ENCODE measurements at places on chromosomes 2 and 18.

- H3K27me3 ChIP-seq, result no peaks in the 10 kb centered on the region
- H3K4me1 ChIP-seq, result peaks cover 10% of the 10 kb centered on the region
- no peak overlapping the region for H3K4me3 ChIP-seq
Observed at GRCh38 chr2:23286758-23287704, 97.9 kb upstream of the KLHL29 start.

DNA sequence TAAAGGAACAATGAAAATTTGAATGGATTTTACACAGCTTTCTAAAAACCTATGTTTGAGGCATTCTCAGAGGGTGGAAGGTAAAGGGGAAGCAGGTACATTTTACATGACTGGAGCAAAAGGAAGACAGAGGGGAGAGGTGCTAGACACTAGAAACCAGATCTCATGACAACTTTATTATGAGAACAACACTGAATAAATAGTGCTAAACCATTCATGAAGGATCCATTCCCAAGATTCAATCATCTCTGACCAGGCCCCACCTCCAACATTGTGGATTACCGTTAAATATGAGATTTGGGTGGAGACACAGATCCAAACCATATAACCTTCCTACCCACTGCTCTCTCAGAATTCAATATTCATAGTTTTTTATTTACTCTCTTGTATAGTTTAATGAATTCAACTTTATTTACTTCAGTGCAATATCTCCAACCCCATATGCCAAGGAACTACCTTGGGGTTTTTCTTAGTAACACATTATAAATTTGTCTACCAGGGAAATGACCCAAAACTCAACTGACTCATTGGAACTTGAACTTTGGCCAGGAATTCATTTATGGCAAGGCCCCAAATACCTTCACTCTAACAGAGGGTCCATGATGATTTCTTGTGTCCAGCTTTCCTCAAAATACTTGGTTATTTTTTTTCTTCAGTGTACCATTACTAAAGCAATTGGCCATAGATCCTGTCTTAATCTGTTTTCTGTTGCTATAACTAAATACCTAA lies 317.8 kb downstream of the GULP1 start:
- H3K4me3 ChIP-seq, result no peak overlapping the region
- no peaks in the 10 kb centered on the region for H3K36me3 ChIP-seq
- H3K27me3 ChIP-seq, result no peaks in the 10 kb centered on the region
- no peak for DNase-seq

GRCh38 chr2:18238209-18238608 lies 322.2 kb downstream of the RDH14 start:
- no peak overlapping the region for H3K27ac ChIP-seq
- DNase-seq, result no peak
- no peaks in the 10 kb centered on the region for H3K27me3 ChIP-seq
- H3K36me3 ChIP-seq, result no peaks in the 10 kb centered on the region
- no peak overlapping the region for H3K4me3 ChIP-seq

- peaks cover 46% of the 10 kb centered on the region for H3K36me3 ChIP-seq
- no peak for DNase-seq
- H3K4me1 ChIP-seq, result peaks cover 50% of the 10 kb centered on the region
Observed at GRCh38 chr2:201148434-201148990, 32.5 kb downstream of the CFLAR start.

- H3K4me3 ChIP-seq, result no peak overlapping the region
- H3K27ac ChIP-seq, result no peak overlapping the region
- H3K27me3 ChIP-seq, result no peaks in the 10 kb centered on the region
- no peaks in the 10 kb centered on the region for H3K36me3 ChIP-seq
- DNase-seq, result no peak
Observed at GRCh38 chr2:155997538-155997937, 335.0 kb downstream of the NR4A2 start.

DNA sequence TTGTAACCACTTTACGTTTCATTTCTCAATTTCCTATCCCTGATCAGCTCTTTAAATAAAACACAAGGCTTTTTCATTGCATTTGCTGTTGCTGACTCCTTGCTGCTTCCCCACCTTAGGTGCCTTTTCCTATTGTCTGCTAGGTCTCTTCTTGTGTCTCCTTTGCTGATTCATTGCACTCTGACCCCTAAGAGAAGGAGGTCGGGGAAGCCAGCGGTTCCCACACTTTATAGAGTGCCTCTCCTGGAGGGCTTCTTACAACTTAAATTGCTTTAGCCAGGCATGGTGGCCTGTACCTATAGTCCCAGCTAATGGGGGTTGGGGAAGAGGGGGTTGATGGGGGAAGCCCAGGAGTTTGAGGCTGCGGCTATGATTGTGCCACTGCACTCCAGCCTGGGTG lies 495.0 kb downstream of the DLGAP1 start:
- no peaks in the 10 kb centered on the region for H3K27me3 ChIP-seq
- H3K4me3 ChIP-seq, result no peak overlapping the region
- no peak for DNase-seq
- H3K27ac ChIP-seq, result no peak overlapping the region
- H3K4me1 ChIP-seq, result no peaks in the 10 kb centered on the region

GRCh38 chr18:30929718-30930117 lies 112.8 kb downstream of the DSC3 start:
- H3K27ac ChIP-seq, result no peak overlapping the region
- H3K4me3 ChIP-seq, result no peak overlapping the region
- DNase-seq, result no peak
- no peaks in the 10 kb centered on the region for H3K4me1 ChIP-seq

GRCh38 chr18:77086656-77087392 lies 45.8 kb downstream of the MBP start:
- peaks cover 13% of the 10 kb centered on the region for H3K36me3 ChIP-seq
- DNase-seq, result no peak
- H3K27ac ChIP-seq, result peak overlapping the region; percentile 81
- no peak overlapping the region for H3K4me3 ChIP-seq
- H3K27me3 ChIP-seq, result no peaks in the 10 kb centered on the region

DNA sequence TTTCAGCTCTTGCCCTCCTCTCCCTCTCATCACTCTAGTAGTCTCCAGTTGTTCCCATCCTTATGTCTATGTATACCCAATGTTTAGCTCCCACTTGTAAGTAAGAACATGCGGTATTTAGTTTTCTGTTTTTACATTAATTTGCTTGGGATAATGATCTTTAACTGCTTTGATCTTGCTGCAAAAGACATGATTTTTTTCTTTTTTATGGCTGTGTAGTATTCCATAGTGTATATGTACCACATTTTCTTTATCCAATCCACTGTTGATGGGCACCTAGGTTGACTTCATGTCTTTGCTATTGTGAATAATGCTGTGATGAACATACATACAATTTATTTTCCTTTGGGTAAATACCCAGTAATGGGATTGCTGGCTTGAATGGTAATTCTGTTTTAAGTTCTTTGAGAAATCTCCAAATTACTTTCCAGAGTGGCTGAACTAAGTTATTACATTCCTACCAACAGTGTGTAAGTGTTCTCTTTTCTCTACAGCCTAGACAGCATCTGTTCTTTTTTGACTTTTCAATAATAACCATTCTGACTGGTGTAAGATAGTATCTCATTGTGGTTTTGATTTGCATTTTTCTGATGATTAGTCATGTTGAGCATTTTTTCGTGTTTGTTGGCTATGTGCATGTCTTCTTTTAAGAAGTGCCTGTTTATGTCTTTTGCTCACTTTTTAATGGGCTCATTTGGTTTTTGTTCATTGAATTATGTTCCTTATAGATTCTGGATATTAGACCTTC lies 179.6 kb upstream of the SLC39A10 start:
- H3K4me1 ChIP-seq, result peaks cover 9% of the 10 kb centered on the region
- no peak overlapping the region for H3K4me3 ChIP-seq
- H3K27ac ChIP-seq, result peak overlapping the region; percentile 27
- no peak for DNase-seq

- no peak overlapping the region for H3K27ac ChIP-seq
- H3K4me3 ChIP-seq, result no peak overlapping the region
- H3K4me1 ChIP-seq, result no peaks in the 10 kb centered on the region
- DNase-seq, result no peak
Observed at GRCh38 chr2:115161771-115162493, 719.5 kb downstream of the DPP10 start.

DNA sequence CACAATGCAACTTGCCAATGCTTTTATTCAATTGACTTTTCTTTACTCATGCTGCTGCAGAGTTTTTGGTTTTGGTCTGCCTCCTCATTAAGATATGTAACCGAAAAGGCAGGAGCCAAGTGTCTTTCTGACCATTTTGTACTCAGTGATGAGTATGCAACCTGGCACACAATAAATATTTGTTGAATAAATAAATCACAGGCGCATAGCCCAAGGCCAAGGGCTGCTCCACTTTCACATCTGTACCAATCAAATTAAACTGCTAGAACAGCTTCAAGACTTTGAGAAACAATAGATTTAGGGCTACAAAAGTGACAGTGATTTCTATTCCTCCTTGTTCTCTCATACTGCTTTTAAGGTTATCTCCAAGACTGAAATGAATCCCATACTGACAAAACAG lies 828.2 kb downstream of the RNF144A start:
- no peak overlapping the region for H3K27ac ChIP-seq
- no peaks in the 10 kb centered on the region for H3K27me3 ChIP-seq
- no peak overlapping the region for H3K4me3 ChIP-seq
- no peak for DNase-seq

GRCh38 chr18:11391661-11392060 lies 217.7 kb upstream of the SLC35G4 start:
- no peak overlapping the region for H3K4me3 ChIP-seq
- H3K27ac ChIP-seq, result no peak overlapping the region
- H3K4me1 ChIP-seq, result no peaks in the 10 kb centered on the region
- no peak for DNase-seq
- H3K36me3 ChIP-seq, result no peaks in the 10 kb centered on the region
- H3K27me3 ChIP-seq, result peaks cover 22% of the 10 kb centered on the region

GRCh38 chr2:15555760-15556193 lies 5.4 kb downstream of the NBAS start:
- DNase-seq, result no peak
- no peaks in the 10 kb centered on the region for H3K27me3 ChIP-seq
- H3K27ac ChIP-seq, result no peak overlapping the region

- DNase-seq, result no peak
- peaks cover 12% of the 10 kb centered on the region for H3K4me1 ChIP-seq
- no peak overlapping the region for H3K27ac ChIP-seq
- no peaks in the 10 kb centered on the region for H3K27me3 ChIP-seq
Observed at GRCh38 chr2:224271617-224272236, 130.2 kb downstream of the FAM124B start.

GRCh38 chr2:114405247-114406116 lies 37.0 kb upstream of the DPP10 start:
- H3K4me1 ChIP-seq, result no peaks in the 10 kb centered on the region
- no peaks in the 10 kb centered on the region for H3K36me3 ChIP-seq
- H3K4me3 ChIP-seq, result no peak overlapping the region
- no peak overlapping the region for H3K27ac ChIP-seq
- DNase-seq, result no peak

- peaks cover 90% of the 10 kb centered on the region for H3K36me3 ChIP-seq
- no peak overlapping the region for H3K27ac ChIP-seq
- no peak for DNase-seq
- no peaks in the 10 kb centered on the region for H3K27me3 ChIP-seq
- H3K4me1 ChIP-seq, result peaks cover 7% of the 10 kb centered on the region
- no peak overlapping the region for H3K4me3 ChIP-seq
Observed at GRCh38 chr2:135162377-135162776, 110.3 kb downstream of the RAB3GAP1 start.

- no peaks in the 10 kb centered on the region for H3K27me3 ChIP-seq
- no peak for DNase-seq
- no peak overlapping the region for H3K27ac ChIP-seq
- H3K4me3 ChIP-seq, result no peak overlapping the region
- no peaks in the 10 kb centered on the region for H3K36me3 ChIP-seq
- peaks cover 12% of the 10 kb centered on the region for H3K4me1 ChIP-seq
Observed at GRCh38 chr2:149613704-149614103, 26.1 kb upstream of the MMADHC start.

DNA sequence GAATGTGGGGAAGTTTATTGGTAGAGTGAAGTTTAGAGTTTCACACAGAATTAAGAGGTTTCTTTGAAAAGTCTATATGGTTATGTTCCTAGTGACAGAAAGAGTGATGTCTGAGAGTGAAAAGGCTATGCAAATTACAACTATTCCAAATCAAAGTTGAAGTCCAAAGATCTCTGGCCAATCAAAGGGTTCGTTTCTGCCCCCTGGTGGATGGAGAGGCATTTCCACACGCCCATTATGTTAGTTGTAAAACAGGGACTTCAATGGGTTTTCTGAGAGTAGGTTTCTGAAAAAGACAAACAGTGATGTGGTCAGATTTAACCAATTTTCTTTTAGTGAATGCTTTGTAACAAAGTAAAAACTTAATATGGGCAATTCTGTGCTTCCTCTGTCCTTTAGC lies 441.5 kb upstream of the POU3F3 start:
- no peaks in the 10 kb centered on the region for H3K4me1 ChIP-seq
- peaks cover 27% of the 10 kb centered on the region for H3K27me3 ChIP-seq
- no peak overlapping the region for H3K4me3 ChIP-seq
- H3K36me3 ChIP-seq, result no peaks in the 10 kb centered on the region
- H3K27ac ChIP-seq, result no peak overlapping the region

DNA sequence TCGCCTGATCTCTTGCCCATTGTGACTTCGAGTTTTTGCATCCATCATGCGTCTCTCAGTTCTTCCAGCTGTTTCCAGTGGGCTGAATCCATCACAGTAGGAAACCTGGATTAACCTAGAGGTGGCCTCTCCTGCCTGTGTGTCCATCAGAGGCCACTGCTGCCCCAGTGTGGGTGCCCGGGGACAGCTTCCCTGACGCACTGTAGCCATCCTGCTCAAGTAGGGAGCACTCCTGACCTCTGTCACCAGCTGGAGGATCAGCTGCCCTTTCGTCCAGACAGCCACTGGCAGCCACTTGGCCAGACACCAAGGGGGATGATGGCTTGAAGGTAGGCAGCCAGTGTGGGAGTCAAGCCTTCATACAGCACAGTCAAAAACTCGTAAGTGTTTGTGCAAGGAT lies 36.9 kb upstream of the LBH start:
- no peak overlapping the region for H3K4me3 ChIP-seq
- DNase-seq, result no peak
- H3K4me1 ChIP-seq, result no peaks in the 10 kb centered on the region
- no peaks in the 10 kb centered on the region for H3K36me3 ChIP-seq

GRCh38 chr2:194270648-194271047 lies 1386.4 kb upstream of the SLC39A10 start:
- no peak overlapping the region for H3K4me3 ChIP-seq
- no peaks in the 10 kb centered on the region for H3K4me1 ChIP-seq
- no peak for DNase-seq
- no peaks in the 10 kb centered on the region for H3K36me3 ChIP-seq
- H3K27ac ChIP-seq, result no peak overlapping the region
- no peaks in the 10 kb centered on the region for H3K27me3 ChIP-seq

DNA sequence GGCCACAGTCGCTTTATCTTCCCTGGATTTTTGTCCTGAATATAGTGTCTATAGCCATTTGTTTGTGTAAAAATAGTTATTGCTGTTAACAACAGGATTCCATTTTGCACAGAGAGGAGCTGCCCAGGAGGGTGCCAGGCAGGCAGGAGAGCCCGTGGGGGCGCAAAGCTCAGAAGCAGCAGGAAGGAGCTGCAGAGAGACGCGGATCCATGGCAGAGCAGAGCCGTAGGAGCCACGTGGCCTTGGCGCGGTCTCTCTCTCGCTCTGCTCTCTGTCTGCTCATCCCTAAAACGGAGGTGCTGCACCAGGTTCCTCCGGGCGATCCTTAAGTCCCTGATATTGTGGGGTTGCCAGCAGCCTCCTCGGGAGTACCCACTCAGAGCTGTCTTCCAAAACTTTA lies 185.3 kb upstream of the MYT1L start:
- H3K27ac ChIP-seq, result no peak overlapping the region
- no peak overlapping the region for H3K4me3 ChIP-seq
- no peaks in the 10 kb centered on the region for H3K36me3 ChIP-seq
- H3K27me3 ChIP-seq, result no peaks in the 10 kb centered on the region
- no peaks in the 10 kb centered on the region for H3K4me1 ChIP-seq
- no peak for DNase-seq

Data from RWPE2 (cell line).